ENCODE measurements at places on chromosomes 2 and 18. TPM values are rescaled to one million over a fixed set of nuclear protein-coding genes. Genes with fewer than 3 reads are reported as not detected.

DNA sequence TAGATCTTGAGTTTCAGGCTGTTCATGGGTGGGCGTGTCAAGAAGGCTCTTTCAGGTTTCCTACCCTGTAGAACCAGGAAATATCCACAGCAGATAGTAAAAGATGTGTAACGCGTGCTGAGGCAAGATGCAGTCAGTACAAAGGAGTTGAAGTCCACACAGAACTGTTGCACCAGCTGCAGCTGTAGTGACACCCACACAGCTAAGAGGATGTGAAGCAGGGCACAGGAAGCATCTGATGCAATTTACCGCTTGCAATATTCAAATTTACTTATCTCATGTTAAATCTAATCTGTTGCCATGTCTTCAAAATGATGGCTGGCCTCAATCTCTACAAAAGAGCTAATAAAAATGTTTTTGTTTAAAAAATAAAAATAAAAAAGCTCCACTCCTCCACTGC lies 132.8 kb downstream of the ARHGAP15 start:
- DNase-seq: peak; percentile 30

The SLC30A3 gene
- total RNA-seq: not detected

- no peak for DNase-seq
Observed at GRCh38 chr2:1609485-1610095, 134.7 kb downstream of the PXDN start.

DNA sequence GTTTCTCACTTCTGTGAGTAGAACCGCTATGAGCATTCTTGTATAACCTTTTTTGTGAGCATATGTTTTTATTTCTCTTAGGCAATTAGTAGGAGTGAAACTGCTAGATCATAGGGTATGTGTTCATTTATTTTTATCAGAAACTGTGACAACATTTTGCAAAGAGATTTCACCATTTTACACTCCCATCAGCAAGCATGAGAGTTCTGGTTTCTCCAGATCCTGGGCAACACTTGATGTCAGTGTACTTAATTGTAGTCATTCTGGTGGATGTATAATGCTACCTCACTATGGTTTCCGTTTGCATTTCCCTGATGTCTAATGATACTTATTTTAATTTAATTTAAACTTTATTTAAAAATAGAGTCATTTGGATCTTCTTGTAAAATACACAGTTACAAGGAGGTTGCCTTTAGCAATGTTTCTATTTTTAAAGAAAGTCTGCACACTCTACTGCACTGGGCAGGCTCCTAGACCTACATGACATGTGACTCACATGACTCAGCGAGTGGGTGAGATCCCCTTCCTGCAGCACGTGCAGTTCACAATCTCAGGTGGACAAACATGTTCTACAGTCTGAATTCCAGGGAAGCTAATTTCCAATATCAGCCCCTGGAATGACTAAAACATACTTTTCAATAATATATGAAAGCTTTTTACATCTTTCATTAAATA lies 127.0 kb upstream of the BCL2L11 start:
- peak; percentile 50 for DNase-seq

- DNase-seq: no peak
Observed at GRCh38 chr2:126952216-126952615, 53.5 kb downstream of the TEX51 start.

The COL4A3 gene
- total RNA-seq: 0.45 TPM

DNA sequence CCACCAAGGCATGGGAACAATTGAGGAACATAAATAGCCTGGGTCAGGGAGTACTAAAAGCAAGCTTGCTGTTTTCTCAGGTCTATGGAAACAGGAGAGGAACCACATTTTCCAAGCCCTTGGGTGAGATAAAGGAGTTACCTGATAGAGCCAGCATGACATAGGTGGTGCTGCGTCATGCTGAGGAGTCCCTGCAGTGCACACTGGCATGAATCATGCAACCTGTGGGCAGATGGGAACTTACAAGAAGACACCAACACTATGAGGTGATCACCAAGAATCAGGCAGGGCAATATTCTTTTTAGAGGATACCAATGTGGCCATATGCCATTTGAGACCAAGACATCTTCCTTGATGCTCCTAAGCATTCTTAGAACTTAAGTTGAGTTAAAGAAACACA lies 531.8 kb downstream of the ZEB2 start:
- no peak for DNase-seq

DNA sequence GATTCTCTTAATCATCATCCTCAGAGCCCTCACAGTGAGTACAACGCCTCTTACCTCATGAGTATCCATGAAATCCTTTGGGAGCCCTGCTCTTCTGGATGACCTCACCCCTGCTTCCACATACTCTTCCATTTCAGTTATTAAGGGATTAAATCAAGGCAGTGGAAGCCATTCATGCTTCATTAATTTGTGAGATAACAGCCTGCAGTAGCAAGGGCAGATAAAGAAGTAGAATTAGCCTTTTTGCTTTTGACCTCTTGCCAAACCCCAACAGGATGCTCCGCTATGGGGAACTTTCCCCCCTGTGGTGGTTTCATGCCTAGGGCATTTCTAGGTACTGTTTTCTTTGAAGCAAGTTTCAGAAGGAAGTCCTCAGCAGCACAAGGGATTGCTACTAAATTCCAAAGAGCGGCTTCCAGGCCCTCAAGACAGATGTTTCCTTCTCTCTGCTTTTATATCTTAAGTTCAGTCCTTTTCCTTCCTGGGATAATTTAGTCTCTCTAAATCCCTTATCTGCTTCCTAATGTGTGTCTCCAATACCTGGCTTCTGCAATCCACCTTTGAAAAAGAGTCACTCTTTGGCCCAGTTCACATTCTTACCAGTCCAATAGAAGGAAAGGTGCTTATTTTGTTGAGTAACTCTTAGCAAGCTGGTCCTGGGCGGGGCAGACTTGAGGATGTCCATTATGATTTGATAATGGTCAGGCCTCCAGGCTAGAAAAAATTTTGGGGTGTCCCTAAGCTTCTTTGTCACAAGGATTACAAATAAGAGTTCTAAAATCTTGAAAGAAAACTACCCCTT lies 76.9 kb downstream of the MYO1B start:
- DNase-seq: peak; percentile 48

DNA sequence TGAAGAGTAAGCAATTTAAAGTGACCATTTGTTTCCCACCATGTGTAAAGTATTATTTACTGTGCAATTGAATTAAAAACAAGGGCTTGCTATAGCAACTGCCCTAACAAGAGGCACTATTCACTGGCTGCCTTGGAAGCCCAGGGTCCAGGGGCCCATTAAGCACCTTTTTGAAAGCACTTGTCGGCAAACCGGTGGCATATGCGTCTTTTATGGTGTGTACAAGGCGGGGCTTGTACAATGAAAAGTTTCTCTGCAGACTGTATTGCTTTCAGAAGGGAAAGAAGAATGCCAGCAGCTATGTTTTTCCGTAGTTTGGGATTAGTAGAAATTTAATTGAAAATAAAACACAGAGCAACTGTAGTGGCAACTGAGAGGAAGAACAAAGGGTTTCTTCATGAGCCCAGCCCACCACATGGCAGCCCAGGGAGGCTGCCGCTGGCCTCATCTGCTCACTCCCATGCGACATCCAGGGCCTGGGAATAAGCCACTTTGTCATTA lies 279.5 kb upstream of the PARD3B start:
- DNase-seq: no peak

- no peak for DNase-seq
Observed at GRCh38 chr18:31206071-31206470, 43.4 kb upstream of the DSC1 start.

DNA sequence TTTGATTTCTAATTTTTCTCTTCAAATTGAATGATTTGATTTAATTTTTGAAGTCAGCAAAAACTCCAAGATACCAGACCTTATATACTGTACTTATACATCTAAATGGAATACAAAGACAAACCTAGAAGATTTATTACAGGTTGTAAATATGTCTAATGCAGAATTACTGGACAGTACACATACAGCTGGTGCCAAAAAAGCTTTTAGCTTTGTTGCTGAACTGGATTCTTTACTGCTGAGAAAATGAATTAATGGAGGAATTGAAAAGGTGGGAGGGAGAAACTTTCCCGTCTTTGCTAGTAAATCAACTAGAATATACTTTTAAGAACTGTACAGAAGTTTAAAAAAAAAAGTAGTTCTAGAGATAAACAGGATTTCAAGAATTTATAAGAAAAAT lies 17.5 kb downstream of the C1D start:
- DNase-seq: no peak

GRCh38 chr2:98175811-98176210 lies 88.8 kb downstream of the VWA3B start:
- DNase-seq: peak; percentile 27

The HOXD10 gene
- total RNA-seq: not detected

The CERKL gene
- total RNA-seq: not detected

The UBE2E3 gene
- total RNA-seq: 59.3 TPM

The CD8B2 gene
- total RNA-seq: 1.0 TPM

The PPP4R3B gene
- total RNA-seq: 84.9 TPM

DNA sequence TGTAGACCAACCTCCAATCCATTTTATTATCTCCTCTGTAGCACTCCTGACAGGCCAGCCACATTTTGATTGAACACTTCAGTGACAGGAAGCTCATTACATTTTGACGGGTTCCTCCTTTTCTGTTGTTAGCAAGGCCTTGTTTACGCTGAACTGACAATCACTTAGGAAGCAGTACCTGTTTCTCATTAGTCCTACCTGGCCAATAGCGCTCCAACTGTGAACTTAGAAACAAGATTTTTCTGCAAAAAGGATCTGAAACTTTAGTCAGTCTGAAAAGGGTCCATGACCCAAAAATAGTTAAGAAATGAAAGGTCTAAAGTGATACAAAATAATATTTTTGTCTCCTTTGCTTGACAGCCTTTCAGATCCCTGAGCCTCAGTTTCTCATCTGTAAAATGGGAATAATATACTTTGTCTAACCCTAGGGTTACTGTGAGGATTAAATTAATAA lies 119.6 kb upstream of the MSTN start:
- no peak for DNase-seq

The LCLAT1 gene
- 16.2 TPM for total RNA-seq

The ATG16L1 gene
- total RNA-seq: 106 TPM

- DNase-seq: no peak
Observed at GRCh38 chr2:60408207-60408606, 145.2 kb downstream of the BCL11A start.

The TP53I3 gene
- total RNA-seq: 2.6 TPM
